ENCODE measurements at places on chromosomes 12 and 14.
A peak's percentile ranks its signal among the peaks of the same experiment; 100 is the strongest.

DNA sequence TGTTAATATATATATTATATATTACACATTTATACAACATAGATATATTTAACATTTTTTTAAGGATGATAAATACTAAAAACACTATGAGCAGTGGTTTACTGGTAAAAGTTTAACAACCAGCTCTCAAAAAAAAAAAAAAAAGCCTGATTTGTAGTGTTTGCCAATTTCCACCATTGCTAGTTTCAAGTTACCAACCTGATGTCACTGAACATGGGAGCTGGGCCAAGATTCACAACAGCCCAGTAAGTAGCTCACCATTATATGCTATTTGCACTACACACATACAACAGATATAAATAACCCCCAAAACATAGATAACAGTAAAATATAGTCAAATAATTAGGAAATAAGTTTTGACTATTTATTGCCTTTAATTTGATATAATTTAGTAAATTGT, 28.9 kb upstream of the TMX1 start:
- no peak for DNase-seq

DNA sequence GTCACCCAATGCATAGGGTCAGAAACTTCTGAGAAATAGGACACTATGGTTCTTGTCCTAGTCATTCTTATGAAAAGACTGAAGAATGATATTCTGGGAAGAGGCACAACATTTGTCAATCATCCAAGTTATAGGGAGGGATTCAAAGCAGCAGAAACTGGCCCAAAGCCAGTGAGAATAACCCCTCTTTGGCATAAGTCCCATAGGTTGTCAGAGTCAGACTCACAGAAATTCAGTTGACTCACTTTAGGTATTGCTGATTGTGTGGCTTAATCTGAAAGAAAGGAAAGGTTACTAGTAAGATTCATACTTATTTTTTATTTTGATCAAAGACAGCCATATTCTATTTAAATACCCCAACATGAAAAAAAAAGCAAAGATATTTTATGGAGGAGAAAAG, 151.0 kb downstream of the SRGAP1 start:
- DNase-seq: no peak

DNA sequence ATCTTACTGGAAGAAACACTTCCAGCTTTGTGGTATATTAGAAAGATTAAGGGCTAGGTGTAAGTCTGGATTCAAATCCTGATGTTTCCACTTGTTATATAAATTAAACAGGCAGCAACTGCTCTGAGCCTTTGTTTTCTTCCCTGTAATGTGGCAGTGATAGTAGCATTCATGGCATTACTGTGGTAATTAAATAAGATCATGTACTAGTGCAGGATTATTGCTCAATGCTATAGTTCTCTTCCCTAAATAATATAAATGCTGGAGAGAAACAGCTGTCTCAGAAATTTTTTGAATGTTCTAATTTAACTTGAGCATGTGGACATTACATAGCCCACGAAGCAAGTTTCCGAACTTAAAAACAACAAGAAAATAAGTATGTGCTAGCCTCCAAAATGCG, 5.4 kb downstream of the TMEM117 start:
- DNase-seq: no peak

- DNase-seq: no peak
Observed at GRCh38 chr12:54629925-54630324, 4.8 kb downstream of the LACRT start.

DNA sequence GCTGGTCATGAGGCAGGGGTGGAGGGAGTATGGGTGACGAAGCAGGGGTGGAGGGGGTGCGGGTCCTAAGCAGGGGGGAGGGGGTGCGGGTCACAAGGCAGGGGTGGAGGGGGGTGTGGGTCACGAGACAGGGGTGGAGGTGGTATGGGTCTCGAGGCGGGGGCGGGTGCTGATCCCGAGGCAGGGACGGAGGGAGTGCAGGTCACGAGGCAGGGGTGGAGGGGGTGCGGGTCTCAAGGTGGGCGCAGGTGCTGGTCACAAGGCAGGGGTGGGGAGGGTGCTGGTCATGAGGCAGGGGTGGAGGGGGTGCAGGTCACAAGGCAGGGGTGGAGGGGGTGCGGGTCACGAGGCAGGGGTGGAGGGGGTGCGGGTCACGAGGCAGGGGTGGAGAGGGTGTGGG, 56.5 kb downstream of the ITPK1 start:
- DNase-seq: no peak

DNA sequence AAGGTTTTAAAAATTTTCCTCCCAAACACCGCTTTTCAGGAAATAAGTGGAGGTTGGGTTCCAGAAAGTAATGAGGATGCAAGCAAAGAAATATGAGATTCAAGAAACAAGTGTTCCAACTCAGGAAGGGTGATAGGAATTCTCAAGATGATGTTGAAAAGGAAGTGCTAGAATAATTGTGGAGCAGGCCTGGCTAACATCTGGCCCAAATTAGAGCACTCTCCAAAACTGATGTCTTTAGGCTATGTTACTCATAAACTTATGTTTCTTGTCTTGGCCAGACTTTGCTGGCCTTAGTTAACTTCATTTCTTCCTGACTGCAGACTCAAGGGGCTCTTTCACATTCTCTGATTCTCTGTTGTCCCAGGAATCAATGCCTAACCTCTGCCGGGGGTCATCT, 116.3 kb downstream of the TMTC3 start:
- no peak for DNase-seq

DNA sequence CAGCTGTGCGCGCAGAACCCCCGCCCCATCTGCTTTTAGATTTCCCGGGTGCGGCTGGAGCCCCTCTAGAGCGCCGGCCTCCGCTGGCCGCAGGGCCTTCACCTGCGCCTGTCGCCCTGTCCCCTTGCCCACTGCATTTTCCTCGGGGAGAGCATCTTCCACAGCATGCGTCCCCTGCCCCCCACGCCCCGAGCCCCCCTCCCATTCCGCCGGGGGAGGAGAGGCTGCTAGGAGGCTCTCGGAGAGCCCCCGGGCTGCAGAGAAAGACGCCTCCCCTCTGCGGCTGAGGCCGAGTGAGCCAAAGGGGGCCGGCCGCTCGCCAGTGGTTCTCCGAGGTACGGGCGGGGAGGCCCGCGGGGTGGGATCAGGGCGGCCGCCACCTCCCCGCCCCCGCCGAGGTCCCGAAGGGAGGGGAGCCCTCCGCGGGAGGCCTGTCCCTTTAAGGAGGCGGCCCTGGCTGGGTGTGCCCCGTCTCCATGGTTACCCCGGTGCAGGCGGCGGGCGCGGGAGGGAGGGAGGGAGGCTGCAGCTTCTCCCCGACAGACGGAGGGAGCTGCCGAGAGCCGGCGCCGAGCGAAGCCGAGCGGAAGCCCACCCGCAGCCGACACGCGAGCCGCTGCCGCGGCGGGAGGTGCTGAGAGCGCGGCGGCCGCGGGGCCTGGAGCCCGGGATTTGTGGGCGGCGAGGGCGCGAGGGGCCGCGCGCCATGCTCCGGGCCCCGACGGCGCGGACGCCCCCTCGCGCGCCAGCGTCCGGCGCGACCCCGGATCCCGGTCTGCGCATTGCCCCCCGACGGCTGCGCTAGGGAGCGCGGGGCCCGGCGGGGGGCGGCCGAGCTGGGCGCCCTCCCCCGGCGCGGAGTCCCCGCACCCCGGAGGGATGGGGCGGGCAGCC, at the start of gene KCNH3:
Gene KCNH3, plus strand, starts transcription at position 521 of the 894 bp plus-strand sequence. CDS start 387 bp downstream, outside the sequence.
- DNase-seq: peak; percentile 79
